ENCODE measurements at places on chromosomes 6 and 20.

- DNase-seq, result no peak
Observed at GRCh38 chr6:14138701-14139215, 21.2 kb downstream of the CD83 start.

- DNase-seq, result no peak
Observed at GRCh38 chr6:151205721-151206600, 33.8 kb upstream of the AKAP12 start.

DNA sequence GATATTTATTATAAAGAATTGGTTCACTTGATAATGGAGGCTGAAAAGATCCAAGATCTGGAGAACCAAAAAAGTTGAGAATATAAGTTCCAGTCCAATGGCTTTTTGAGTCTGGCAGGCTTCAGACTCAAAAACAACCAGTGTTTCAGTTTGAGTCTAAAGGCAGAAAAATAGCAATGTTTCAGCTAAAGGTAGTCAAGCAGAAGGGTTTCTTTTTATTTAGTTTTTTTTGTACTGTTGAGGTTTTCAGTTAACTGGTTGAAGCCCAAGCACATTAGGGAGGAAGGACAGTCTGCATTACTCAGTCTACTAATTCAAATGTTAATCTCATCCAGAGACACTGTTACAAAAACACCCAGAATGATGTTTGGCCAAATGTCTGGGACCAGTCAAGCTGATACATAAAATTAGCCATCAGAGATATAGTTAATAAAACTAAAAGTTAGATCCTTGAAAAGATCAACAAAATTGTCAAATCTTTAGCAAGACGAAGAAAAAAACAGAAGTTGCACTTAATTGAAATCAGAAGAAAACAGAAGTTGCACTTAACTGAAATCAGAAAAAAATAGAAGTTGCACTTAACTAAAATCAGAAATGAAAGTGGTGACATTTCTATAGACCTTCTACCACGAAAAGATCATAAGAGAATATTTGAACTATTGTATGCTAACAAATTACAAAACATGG, 980.3 kb upstream of the FLRT3 start:
- no peak for DNase-seq

- DNase-seq, result no peak
Observed at GRCh38 chr20:23613676-23614075, 8.0 kb upstream of the CST9 start.

GRCh38 chr6:8027965-8028651, 36.1 kb downstream of the BLOC1S5 start:
- DNase-seq, result no peak

GRCh38 chr6:28323813-28324424, 12.0 kb downstream of the ZSCAN31 start:
- DNase-seq, result no peak

DNA sequence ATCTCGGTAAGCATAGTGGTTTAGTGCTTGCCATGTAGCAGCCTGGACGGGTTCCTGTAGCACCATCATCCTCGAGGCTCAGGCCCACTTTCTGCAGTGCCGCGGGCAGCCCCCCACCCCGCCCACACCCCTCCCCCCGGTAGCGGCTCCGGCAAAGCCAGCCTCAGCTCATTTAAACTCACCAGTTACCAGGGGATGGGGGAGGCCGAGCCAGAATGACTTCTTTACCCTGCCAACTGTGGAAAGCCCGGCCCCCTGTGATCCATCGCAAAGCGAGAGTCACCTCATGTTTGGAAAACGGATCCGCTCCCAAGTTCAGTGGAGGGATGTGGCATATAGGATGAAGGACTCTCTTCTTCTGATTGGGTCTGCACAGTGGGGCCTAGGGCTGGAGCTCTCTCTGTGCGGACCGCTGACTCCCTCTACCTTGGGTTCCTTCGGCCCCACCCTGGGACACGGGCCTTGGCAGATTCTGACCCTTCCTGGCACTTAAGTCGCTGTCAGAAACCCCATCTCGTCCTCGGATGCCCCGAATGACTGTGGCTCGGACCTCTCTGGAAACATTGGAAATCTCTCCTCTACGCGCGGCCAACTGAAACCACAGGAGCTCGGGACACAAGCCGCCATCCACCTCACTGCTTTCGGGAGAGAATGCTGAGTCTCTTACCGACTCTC, 337.8 kb upstream of the DEFB115 start:
- no peak for DNase-seq

- DNase-seq, result no peak
Observed at GRCh38 chr20:39611901-39612300, 649.8 kb downstream of the DHX35 start.
